ENCODE measurements at places on chromosomes 12 and 14.

DNA sequence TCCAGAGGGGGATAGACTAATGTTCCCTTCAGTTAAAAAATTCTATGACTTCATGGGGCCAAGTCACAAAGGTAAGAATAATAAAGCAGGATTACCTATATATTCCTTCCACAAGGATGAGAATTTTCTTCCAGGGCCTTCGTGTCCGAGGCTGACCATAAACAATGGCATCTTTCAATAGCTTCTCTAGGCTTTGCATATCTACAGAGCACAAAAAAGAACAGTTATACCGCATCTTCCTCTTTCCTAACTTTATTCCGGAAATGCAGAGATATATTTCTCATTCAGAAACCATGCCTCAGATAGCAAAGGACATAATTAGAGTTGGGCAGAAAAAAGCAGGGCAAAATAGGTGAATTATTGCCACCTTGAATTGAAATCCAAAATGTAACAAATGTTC lies 58.3 kb upstream of the ISM2 start:
- peaks cover 52% of the 10 kb centered on the region for H3K36me3 ChIP-seq
- no peak for DNase-seq
- peak overlapping the region; percentile 7 for H3K27ac ChIP-seq
- no peaks in the 10 kb centered on the region for H3K27me3 ChIP-seq
- peaks cover 29% of the 10 kb centered on the region for H3K4me1 ChIP-seq

DNA sequence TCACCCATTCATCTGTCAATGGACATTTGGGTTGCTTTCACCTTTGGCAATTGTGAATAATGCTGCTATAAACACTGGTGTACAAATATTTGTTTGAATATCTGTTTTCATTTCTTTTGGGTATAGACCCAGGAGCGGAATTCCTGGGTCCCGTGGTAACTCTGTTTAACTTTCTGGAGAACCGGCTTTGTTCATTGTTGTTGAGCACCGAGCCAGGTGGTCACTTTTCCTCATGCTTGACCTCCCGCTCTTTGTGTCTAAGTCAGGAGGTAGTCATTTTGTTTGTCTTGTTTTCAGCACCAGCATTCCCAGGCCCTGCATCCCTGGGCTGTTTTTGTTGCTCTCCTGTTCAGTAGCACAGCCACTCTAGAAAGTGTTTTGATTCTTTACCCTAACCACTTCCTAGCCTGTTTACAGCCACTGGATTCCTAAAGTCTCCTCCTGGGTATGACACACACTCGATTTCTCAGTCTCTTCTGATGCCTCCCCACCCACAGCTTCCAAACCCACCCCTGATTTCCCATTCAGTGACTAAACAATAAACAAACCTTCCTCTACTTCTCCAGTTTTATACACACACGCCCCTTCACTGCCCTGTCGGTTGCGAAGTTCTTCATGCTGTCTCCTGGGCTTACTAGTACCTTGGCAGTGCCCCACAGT lies 37.9 kb downstream of the B4GALNT3 start:
- H3K4me1 ChIP-seq: no peaks in the 10 kb centered on the region
- peaks cover 16% of the 10 kb centered on the region for H3K27me3 ChIP-seq
- DNase-seq: no peak
- no peak overlapping the region for H3K27ac ChIP-seq

DNA sequence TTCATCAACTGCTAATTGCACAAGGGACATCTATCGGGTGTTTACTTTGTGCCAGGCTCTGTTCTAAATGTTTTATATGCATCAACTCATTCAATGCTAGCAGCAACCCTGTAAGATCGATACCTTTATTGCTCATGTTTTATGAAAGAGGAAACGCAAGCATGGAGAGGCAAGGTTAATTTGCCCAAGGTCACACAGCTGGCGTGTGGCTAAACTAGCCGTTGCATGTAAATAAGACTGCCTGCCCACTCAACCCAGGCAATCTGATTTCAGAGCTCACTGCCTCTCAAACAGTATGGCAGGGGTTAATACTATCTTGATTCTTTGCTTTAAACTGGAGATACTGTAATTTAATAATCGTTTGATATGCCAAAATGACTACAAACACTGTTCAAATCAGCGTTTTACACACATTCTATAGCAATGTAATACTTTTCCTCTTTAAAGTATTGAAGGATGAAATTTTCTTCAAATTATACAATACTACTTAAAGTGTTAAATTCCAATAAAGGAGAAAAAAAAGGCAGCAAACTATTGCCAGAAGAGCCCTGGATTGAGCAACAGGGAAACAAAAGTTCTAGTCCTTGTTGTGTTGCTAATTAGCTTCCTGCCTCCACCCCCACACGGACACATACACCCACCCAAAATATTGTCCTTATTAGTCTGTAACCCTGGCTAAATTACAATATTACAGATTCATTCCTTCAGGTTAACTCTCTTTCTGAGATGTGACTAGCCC lies 39.1 kb upstream of the DHRS7 start:
- H3K36me3 ChIP-seq: peaks cover under 1% of the 10 kb centered on the region
- no peak overlapping the region for H3K27ac ChIP-seq
- no peak overlapping the region for H3K4me3 ChIP-seq

- no peak for DNase-seq
- peaks cover 6% of the 10 kb centered on the region for H3K36me3 ChIP-seq
- H3K27ac ChIP-seq: no peak overlapping the region
- H3K27me3 ChIP-seq: no peaks in the 10 kb centered on the region
- H3K4me1 ChIP-seq: peaks cover 3% of the 10 kb centered on the region
These were observed 30.8 kb downstream of the COA8 start for GRCh38 chr14:103593577-103593976.

All from activated naive CD8-positive, alpha-beta T cell treated with anti-CD3 and anti-CD28 coated beads, Interleukin-2, amount 10 ng/mL, durations not matched to agents 7 days and 5 days (primary cell).